ENCODE measurements at places on chromosomes 1 and 21. TPM values are rescaled to one million over a fixed set of nuclear protein-coding genes. Genes with fewer than 3 reads are reported as not detected.
A peak's percentile ranks its signal among the peaks of the same experiment; 100 is the strongest.

DNA sequence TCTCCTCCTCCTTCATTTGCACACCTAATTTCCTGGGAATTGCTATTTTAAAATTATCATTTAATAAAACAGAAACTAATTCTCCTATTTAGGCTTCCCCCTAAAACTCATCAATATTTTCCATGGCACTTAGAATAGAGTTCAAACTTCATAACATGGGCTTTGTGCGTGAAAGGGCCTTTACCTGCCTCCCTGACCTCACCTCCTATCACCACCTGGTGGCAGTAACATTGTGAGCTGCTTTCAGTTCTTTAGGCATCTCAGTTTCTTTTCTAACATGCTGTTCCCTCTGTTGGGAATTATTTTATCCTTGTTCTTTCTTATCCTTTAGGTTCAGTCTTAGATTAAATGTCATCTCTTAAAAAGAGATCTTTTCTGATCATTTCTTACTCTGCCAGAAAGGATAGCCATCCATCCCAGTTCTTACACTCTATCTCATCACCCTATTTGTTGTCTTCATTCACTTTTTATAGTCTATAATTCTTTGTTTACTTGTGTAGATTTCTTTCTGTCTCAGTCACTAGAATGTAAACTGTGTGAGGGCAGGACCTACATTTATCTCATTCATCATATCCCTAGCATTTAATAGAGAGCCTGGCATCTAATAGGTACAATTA is 133.8 kb upstream of the KIAA1614 start:
- H3K27me3 ChIP-seq, result no peaks in the 10 kb centered on the region
- no peak overlapping the region for H3K27ac ChIP-seq
- no peaks in the 10 kb centered on the region for H3K36me3 ChIP-seq
- no peak for DNase-seq

The DCDC2B gene
- total RNA-seq, result 0.18 TPM

DNA sequence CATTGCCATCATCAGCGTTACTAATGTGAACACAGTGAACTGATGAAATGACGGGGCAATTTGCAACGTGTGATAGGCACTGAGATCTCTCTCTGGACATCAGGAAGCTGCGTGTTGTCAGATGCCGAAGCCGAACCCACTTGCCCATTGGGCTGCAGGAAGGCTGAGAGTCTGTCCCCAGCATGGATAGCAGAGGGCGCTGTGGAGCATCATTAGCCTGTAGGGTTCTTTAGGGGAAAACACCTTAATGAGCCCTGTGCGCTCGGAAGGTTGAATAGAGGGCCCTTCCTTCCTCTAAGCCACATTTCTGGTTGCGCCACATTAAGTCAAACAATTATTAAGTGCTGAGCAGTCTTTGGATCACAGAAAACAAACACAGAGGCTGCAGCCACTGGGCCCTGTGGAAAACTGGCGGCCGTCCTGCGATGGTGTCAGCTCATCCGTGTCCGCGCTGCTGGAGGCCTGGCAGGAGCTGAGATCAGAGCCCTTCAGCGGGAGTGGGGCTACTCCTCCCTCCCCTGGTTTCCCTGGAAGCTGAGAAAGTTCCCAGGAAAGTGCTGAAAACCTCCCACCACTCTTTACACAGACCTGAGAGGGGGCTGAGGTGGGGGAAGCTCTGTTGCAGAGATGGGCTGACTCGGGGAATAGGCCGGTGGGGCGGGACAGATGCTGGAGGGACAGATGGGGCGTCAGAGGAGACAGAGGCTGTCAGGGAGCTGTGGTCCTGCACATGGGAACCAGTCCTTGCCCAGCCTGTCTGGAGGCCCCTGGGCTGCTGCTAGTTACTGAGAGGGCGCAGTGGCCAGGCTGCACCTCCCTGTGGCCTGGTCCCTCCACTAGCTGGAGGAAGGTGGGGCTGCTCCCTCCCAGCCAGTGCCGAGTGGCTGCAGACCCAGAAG is 12.7 kb downstream of the TFF2 start:
- peak; percentile 86 for DNase-seq
- H3K4me1 ChIP-seq, result peaks cover 10% of the 10 kb centered on the region
- no peaks in the 10 kb centered on the region for H3K36me3 ChIP-seq

DNA sequence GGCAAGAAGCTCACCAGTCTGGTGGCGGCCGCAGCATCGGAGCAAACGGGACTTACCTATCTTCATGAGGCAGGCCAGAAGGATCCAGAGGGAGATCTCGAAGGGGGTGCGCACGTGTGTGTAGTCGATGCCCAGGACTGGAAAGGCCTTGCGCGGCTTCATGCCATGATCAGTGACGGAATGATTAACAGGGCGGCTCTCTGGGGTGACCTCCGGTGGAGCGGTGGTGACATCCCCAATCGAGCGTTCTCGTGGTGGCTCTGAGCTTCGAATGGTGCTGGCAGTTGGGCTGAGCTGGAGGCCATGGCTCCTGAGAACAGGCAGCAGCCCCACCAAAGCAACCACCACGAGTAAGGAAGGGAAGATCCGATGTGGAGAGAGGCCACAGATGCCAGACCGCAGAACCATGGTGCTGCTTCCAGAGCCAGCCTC is 982 bp downstream of the SLC9A1 start:
- no peaks in the 10 kb centered on the region for H3K36me3 ChIP-seq
- H3K27me3 ChIP-seq, result no peaks in the 10 kb centered on the region
- peak overlapping the region; percentile 84 for H3K4me3 ChIP-seq
- H3K4me1 ChIP-seq, result peaks cover 20% of the 10 kb centered on the region

DNA sequence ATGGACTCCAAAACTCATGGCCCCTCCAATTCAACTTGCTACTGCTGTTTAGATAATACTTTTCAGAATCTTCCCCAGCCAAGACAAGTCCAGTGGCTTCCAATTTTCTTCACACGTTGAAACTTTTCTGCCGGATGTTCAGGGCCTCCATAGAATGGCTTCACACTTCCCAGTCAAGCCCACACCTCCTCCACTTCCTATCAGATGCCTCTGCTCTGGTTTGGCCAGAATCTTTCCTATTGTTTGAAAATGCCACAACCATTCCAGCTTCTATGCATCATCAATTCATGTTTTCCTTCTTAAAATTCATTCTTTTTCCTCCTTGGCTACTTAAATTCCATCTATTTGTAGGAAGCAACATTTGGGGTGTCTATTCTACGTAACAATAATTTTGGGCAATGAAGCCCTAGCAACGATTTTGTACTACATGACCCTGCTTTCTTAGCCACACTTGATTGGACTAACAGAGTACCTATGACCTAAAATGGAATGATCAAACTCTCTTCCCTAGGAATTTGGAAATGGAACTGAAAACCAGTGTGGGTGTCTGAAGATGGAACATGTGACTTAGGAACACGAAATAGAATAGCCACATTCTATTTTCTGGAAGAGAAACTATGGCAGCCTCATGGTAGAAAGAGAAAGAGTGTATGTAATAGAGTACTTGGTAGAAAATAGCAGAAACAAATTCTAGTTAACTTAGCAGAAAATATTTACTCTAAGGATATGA is 74.1 kb upstream of the CNIH3 start:
- peaks cover 3% of the 10 kb centered on the region for H3K4me1 ChIP-seq
- no peak overlapping the region for H3K27ac ChIP-seq
- no peaks in the 10 kb centered on the region for H3K27me3 ChIP-seq
- no peaks in the 10 kb centered on the region for H3K36me3 ChIP-seq

GRCh38 chr21:16061194-16061593 is 331.4 kb downstream of the USP25 start:
- no peak for DNase-seq
- H3K27me3 ChIP-seq, result no peaks in the 10 kb centered on the region
- H3K4me3 ChIP-seq, result no peak overlapping the region
- H3K27ac ChIP-seq, result no peak overlapping the region

The RHBDL2 gene
- not detected for total RNA-seq

The BRINP2 gene
- total RNA-seq, result 0.06 TPM

DNA sequence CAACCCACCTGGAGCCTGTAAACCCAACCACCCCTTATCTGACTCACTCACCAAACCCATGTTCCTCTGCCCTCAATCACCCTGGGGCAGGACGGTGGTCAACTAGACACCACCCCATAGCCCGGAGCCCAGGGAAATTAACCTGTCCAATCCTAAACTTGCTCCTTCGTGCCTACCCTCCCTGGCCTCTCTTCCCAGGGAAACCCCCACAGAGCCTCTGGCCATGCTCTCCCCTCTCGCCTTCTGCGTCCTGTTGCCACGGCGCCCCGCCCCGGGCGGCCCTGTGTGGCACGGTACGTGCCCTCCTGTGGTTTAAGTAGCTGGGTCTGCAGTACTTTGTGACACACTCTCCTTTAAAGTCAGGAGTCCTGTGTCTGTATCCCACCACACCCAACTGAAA is 4.0 kb upstream of the FTCD start:
- H3K36me3 ChIP-seq, result no peaks in the 10 kb centered on the region
- no peak overlapping the region for H3K27ac ChIP-seq
- no peak for DNase-seq
- no peaks in the 10 kb centered on the region for H3K4me1 ChIP-seq
- H3K4me3 ChIP-seq, result no peak overlapping the region

- DNase-seq, result no peak
- H3K27ac ChIP-seq, result peak overlapping the region; percentile 77
- H3K36me3 ChIP-seq, result no peaks in the 10 kb centered on the region
Observed at GRCh38 chr1:40532062-40532389, 589 bp downstream of the ZNF684 start.

DNA sequence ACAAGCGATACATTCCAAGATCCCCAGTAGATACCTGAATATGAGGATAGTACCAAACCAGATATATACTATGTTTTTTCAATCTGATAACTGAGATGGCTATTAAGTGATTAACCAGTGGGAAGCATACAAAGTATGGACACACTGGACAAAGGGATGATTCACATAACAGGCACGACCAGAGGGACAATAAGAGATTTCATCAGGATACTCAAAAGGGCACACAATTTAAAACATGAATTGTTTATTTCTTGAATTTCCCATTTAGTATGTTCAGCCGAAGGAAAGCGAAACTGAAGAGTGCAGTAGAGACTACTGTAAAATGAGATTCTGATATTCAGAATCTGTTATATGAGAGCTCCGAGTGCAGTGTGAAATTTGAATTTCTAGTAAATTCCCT is 10.6 kb downstream of the ZZZ3 start:
- H3K27me3 ChIP-seq, result no peaks in the 10 kb centered on the region
- no peak overlapping the region for H3K27ac ChIP-seq
- H3K36me3 ChIP-seq, result no peaks in the 10 kb centered on the region

DNA sequence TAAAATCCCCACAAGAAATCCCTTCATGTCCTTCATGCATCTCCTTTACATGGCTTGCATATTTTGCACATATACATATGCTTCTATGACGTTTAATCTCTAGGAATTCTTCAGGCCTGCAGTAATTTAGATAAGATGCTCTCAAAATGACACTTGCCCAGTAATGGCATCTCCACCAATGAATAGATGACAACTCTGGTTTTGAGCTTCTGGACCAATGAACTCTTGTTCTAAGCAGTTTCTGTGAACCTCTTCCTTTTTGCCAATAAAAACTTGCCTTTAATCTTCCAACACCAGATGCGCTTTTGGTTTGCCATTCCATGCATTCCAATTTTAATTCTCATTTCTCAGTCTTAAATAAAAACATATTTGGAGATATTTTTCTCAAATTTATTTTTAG is 189.8 kb upstream of the OLFM3 start:
- H3K4me3 ChIP-seq, result no peak overlapping the region
- no peaks in the 10 kb centered on the region for H3K36me3 ChIP-seq
- no peak for DNase-seq
- no peaks in the 10 kb centered on the region for H3K4me1 ChIP-seq
- H3K27ac ChIP-seq, result no peak overlapping the region
- no peaks in the 10 kb centered on the region for H3K27me3 ChIP-seq

DNA sequence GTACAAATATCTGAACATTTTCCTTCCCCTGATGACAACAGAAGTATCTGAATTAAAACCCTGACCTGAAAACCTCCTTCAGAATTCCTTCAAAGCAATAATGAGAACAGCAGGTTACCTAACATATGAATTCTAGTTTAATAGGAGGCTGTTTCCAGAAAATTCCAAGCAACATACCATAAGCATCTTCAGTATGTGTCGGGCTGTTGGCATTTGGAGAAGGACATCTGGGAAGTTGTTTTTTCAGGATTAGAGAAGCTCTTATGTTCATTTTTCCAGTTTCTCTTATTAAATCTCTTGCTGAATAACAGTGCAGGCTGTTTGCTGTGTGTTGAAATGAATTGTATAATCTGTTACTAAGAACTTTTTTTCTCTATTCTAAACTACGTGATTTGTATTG is 101.5 kb downstream of the PLA2G4A start:
- H3K36me3 ChIP-seq, result no peaks in the 10 kb centered on the region
- H3K27ac ChIP-seq, result no peak overlapping the region
- H3K4me1 ChIP-seq, result no peaks in the 10 kb centered on the region
- no peak for DNase-seq
- H3K4me3 ChIP-seq, result no peak overlapping the region
- no peaks in the 10 kb centered on the region for H3K27me3 ChIP-seq

The NPPB gene
- not detected for total RNA-seq

DNA sequence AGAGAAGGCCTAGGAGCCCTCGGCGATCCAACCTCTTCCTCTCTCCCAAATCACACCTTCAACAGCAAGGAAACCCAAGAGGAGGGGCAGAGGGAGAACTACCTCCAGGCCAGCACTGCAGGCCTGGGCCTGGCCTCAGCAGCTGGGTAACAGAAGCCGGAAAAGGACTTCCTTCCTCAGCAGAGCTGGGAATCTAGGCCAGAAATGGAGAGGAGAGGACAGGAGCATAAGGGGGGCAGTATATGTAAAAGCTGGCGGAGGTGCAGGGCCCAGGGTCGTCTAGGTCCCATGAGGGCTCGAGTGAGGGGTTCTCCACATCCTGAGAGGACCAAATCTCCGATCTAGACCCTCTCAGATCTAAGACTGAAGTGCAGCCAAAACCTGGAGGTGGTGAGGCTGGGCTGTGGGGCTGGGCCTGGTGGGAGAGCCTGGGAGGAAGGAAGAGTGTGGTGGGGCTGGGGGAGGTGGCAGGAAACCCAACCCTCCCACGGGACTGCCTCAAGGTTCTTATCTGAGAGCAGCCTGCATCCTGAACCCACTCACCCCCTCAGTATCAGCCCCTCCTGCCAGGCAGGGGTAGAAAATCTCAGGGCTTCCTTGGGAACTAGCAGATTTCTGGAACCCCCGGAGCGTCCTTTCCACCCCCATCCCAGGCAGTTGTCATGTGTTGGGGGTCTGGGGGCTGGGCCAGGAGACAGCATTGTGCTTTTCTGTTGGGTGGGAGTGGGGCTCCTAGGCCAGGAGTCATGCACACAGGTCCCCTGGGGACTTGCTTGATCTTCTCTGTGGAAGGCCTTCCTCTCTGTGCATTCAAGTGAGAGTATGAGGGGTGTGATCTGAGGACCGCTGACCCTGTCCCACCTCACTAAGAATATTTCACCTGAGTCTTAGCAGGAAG is 33.0 kb downstream of the PIK3C2B start:
- H3K4me1 ChIP-seq, result peaks cover 57% of the 10 kb centered on the region
- H3K27ac ChIP-seq, result peak overlapping the region; percentile 69
- H3K4me3 ChIP-seq, result peak overlapping the region; percentile 58
- peaks cover 13% of the 10 kb centered on the region for H3K36me3 ChIP-seq

- no peak for DNase-seq
- H3K36me3 ChIP-seq, result no peaks in the 10 kb centered on the region
- H3K27ac ChIP-seq, result no peak overlapping the region
- no peak overlapping the region for H3K4me3 ChIP-seq
Observed at GRCh38 chr21:32102426-32102825, 176.4 kb downstream of the MIS18A start.

- no peak overlapping the region for H3K4me3 ChIP-seq
- H3K4me1 ChIP-seq, result no peaks in the 10 kb centered on the region
- no peak overlapping the region for H3K27ac ChIP-seq
- H3K36me3 ChIP-seq, result no peaks in the 10 kb centered on the region
- no peak for DNase-seq
Observed at GRCh38 chr1:10591010-10591409, 116.3 kb downstream of the PEX14 start.
